Aorta (tissue), 5 donors: ENCODE measurements at places on chromosomes 4 and X. TPM values are rescaled to one million over a fixed set of nuclear protein-coding genes. Genes with fewer than 3 reads are reported as not detected.

- DNase-seq: no peak
These were observed 81.1 kb downstream of the CLCN5 start for GRCh38 chrX:50003467-50003866.

- no peak for DNase-seq
These were observed 59.3 kb upstream of the UBQLN2 start for GRCh38 chrX:56503941-56504673.

Gene SLC2A9
- 11.0 TPM for total RNA-seq

Gene ADGRL3
- 110 TPM for total RNA-seq
